ENCODE measurements at places on chromosomes 12 and 14.

DNA sequence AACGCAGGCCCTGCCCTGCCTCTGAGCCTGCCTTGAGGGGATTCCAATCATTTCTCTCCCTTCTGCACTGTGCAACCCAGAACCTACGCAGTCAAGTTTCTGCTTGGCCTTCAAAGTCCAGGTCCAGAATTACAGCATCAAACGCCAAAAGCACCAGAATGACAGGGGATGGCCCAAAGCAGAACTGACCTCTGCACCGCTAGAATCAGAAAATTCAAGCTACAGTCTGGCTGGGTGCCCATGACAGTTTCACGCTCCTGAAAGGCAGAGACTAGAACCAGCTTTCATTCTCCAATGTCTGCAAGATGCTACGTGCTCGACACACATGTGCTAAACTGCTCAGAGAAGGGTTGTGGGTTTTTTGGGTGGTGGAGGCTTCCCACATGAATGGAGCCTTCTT is 4.1 kb downstream of the CLMN start:
- no peak for DNase-seq

GRCh38 chr14:99033951-99034350 is 238.0 kb downstream of the BCL11B start:
- DNase-seq: no peak

DNA sequence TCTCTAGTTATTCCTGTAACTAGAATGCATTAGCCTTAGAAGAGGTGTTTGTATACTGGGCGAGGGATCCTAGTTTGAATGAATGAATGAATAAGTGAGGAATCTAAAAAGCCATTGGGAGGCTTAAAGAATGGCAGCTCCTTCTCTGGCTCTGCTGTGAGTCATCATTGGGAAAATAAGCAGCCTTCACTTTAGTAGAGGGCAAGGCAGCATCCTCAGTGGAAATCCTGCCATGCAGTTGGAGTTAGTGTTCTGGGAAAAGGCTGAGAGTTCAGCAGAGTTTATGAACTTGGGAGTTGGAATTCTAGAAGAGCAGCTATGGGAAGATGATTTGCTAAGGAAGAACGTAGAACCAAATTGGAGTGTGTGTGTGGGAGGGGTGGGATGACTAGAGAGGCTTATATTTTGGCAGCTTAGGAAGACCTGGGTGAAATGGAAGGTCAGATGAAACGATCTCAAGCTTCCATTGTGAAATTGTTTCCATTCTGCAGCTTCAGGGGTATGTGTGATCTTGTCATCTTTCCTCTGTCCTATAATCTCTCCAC is 120.8 kb downstream of the PTCSC3 start:
- DNase-seq: no peak

DNA sequence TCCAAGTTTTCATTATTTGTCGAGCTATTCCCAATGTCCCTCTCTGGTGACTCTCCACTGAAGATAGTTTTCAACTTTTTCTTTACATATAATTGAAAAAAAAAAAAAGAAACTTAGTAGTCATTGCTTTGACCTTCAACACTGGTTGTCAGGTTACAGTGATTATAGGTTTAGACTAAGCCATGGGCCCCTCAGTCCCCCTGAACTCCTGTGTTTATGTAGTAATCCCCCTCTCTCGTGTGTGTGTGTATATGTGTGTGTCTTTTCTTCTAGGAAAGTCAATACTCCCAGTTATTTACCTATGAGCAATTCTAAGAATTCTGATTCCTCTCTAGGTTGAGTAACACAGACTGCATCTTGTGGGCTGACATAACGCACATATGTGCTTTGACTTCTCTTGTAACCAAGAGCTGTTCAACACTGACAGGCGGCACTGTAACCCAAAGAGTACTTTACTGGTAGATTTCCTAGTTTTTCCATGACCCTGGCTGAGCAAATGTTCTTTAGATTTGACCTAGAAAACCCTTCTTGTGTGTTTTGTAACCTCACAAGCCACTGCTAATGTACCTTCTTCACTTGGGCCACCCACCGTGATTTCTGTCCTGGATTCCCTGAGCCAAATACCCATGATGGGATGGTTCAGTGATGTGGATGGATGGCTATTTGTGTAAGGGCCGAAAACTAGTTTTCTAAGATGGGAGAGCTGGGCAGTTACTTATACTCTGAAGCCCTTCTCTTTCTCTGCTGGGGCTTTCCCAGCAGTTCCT is 15.0 kb upstream of the MANSC4 start:
- no peak for DNase-seq

- no peak for DNase-seq
Observed at GRCh38 chr12:53782093-53782703, 30.4 kb upstream of the CISTR start.

GRCh38 chr12:110234755-110235154 is 46.3 kb upstream of the ATP2A2 start:
- no peak for DNase-seq

- DNase-seq: no peak
Observed at GRCh38 chr12:9957834-9958233, 13.4 kb upstream of the CLEC12A start.

DNA sequence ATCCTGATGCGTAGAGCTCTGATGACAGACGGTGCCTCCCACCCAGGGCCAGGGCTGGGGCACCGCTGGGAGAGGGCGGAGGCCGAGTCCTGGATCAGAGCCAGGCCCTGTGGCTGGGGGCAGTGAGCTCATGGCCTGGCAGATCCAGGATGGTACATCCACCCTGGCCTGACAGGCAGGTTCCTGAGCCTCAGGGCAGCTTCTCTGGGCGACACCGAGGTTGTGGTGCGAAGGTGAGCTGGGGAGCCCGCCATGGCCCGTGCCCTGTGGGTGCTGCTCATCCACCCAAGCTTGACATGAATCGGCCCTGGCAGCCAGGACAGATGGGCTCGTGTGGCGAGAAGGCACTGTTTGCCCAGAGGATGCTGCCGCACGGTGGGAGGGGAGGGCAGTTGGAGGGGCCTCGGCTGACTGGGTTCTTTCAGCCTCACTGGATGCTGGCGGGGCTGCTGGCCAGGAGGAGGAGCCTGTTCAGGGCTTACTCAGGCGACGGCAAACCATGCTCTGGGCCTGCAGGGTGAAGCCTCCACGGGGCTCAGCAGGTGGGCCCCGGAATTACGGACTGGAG is 16.6 kb downstream of the LRTM2 start:
- no peak for DNase-seq
